ENCODE measurements at places on chromosomes 7 and 10. TPM values are rescaled to one million over a fixed set of nuclear protein-coding genes. Genes with fewer than 3 reads are reported as not detected.

OPN1SW gene
- polyA plus RNA-seq: 1.9 TPM

RSPH10B2 gene
- polyA plus RNA-seq: 0.22 TPM

PIP4K2A gene
- 11.8 TPM for polyA plus RNA-seq

GPER1 gene
- polyA plus RNA-seq: not detected

MKI67 gene
- 0.16 TPM for polyA plus RNA-seq

TRIL gene
- polyA plus RNA-seq: 1.4 TPM

MMRN2 gene
- not detected for polyA plus RNA-seq

GPR15LG gene
- polyA plus RNA-seq: not detected

CCDC71L gene
- 37.2 TPM for polyA plus RNA-seq

PNLIPRP3 gene
- not detected for polyA plus RNA-seq

All from neural cell (in vitro differentiated cells).